ENCODE measurements at places on chromosomes 13 and 19.
A peak's percentile ranks its signal among the peaks of the same experiment; 100 is the strongest.

DNA sequence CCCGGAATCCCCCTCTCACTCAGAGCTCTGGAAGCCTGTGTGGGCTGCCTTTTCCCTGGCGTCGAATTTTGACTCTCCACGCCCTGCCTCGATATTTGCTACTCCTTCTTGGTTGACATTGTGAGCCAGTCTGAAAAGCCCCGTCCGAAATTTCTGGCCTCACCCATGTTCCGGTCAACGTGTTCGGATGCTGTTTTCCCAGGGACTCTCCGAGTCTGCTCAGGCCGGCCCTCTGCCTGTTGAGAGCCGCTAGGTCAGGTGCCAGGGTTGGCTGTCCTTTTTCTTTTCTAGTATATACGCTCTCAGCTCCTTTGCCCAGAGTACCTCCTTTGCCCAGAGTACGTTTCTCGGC is 6.8 kb upstream of the DGKH start:
- no peak for DNase-seq

GRCh38 chr19:35784503-35785338 is 9.4 kb downstream of the ARHGAP33 start:
- no peak for DNase-seq

DNA sequence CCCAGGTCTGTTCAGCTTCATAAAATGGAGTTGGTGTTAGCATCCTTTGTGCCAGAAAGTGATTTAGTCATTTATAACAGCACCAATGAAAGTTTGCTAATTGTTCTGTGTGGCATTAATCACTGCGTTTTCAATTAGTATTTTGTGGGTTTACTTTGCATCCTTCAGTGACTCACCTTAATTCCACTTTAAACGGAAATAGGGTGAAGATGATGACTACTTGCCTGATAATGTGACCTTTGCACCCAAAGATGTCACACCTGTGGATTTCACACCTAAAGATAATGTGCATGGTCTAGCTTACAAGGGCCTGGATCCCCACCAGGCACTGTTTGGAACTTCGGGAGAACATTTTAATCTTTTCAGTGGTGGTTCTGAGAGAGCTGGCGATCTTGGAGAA is 15.0 kb downstream of the GPATCH1 start:
- DNase-seq: no peak

GRCh38 chr13:51771418-51772104 is 32.4 kb downstream of the DHRS12 start:
- DNase-seq: no peak

DNA sequence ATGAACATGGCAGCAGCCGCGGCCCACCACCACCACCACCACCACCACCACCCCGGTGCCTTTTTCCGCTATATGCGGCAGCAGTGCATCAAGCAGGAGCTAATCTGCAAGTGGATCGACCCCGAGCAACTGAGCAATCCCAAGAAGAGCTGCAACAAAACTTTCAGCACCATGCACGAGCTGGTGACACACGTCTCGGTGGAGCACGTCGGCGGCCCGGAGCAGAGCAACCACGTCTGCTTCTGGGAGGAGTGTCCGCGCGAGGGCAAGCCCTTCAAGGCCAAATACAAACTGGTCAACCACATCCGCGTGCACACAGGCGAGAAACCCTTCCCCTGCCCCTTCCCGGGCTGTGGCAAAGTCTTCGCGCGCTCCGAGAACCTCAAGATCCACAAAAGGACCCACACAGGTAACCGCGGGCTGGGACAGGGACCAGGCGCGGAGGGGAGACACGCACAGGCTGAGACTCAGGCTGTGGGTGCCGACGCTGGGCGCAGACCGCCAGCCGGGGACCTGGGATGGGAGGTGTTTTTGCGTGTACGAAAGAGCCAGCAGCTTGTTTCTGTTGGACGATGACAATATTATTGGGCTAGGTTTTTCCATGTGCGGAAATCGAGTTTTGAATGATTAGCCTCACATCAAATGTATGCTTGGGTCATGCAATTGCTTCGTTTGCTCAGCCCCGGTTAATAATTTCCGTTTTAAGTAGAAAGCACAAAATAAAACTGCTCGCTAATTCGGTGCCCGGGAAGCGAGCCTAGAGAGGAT is 1.3 kb downstream of the ZIC2 start:
- DNase-seq: no peak

GRCh38 chr13:114063545-114064449 is 68.6 kb downstream of the RASA3 start:
- DNase-seq: peak; percentile 51

DNA sequence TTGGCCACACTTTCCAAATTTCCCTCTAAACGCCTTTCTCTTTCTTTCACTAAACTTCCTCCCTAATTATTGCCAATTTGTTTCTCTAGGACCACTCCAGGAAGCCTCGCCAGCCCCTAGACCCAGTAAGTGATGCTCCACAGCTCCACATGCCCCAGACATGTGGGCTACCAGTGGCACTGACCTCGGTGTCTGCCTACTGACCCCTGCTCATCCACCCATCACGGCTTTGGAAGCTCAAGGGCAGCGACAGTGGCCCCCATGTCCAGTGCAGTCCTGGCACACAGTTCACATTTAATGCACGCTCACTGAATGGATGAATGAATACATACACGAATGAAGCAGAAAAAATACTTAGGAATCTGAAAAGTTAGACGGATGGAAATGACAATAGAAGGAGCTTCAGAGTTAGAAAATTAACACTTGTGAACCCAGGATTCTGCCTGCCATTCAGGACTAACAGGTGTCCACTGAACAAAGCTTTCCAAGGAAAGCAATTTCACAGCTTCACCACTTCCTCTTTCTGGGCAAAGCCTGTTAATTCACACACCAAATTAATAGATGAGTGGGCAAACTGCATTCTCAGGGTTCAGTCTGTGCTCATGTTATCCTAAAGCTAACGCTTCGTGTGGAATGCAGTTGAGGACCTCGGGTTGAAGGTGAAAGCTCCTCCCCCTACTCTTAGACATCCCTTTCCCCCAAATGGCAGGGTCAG is 50.9 kb downstream of the CCDC70 start:
- DNase-seq: no peak

All from AG09319 (cell line).